ENCODE measurements at places on chromosomes 7 and 10.
A peak's percentile ranks its signal among the peaks of the same experiment; 100 is the strongest.

DNA sequence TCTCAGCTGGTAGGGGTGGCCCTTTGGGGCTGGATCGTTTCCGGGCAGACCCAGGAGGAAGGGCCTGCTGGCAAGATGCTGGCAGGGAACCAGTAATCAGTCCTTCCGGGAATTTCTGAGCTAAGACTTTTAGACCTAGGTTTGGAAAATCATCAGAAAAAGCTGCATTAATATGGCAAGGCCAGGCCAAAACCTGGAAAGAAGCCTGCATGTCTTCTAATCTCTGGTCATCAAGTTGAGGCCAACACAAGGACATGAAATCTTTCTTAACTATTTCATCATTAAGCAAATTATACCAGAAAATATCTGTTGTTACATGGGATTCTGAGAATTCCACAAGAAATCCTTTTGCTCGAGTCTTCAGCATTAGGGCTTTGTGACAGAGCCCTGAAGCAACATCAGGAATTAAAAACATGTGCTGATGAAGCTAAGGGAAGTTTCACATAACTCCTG, 19.9 kb downstream of the CPA1 start:
- DNase-seq, result no peak

DNA sequence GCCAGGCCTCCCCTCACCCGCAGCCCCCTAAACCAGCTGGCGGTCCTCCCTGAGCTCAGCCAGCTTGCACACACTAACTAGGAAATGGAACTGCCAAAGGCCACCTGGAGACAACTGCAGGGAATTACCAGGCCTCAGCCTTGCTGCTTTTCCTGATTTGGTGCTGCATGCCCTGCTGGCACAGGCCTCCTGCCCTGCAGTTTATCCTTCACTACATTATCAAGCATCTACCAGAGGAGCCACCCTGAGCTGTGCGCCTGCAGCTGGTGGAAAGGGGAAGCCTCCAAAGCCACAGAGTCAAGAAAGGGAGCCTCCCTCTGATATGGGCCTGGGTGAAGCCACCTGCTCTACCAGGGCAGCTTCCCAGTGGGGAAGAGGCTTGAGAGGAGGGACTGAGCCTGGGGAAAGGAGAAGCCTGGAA, 139.8 kb downstream of the GRID1 start:
- no peak for DNase-seq

DNA sequence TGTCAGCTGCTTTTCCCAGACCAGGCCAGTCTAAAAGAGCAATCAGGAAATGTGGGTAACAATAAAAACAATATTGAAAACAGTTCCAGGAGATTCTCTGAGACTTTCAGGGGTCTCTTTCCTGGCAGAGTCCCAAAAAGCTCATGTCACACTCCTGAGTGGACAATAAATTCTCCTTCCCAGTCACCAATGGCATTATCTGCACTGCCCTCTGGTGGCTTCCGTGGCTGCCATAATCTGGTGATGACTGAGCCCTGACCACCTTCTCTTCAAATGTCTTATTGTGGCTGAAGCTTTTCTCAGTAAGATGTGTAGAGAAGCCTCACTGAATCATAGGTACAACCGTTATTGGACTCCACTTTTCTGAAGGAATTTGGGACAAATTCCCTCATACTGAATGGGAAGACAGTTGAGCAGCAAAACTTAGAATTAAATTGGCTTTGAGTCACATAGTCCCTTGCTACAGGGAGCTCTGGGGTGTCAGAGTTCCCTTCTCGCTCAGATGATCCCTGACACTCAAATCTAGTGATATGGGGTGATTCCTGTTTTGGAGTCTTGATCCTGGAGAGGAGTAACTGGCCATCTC, 24.4 kb upstream of the ASAH2 start:
- DNase-seq, result peak; percentile 13

DNA sequence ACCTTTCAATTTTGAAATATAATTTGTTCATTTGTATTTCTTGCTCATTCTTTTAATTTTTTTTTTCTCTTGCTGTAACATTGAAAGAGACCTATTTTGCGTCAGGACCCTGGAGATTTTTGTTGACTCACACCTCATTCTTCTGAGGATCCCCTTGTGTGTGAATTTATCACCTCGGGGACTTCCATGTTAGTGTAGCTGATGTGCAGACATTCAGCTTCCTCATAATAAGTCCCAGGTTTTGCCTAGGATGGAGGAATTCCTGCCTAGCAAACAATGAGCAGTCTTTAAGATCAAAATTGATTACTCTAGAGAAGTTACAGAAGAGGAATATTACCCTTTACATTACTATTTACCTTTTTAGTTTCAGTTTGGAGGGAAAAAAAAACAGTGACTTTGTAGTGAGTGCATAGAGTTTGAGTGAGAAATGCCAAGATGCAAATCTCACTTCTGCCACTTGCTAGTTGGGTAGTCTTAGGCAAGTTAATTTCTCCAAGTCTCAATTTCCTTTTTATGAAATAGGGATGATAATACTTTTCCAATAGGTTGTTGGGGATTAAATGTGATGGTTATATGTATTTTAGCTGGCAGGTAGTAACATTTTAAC, 14.3 kb downstream of the TES start:
- no peak for DNase-seq

DNA sequence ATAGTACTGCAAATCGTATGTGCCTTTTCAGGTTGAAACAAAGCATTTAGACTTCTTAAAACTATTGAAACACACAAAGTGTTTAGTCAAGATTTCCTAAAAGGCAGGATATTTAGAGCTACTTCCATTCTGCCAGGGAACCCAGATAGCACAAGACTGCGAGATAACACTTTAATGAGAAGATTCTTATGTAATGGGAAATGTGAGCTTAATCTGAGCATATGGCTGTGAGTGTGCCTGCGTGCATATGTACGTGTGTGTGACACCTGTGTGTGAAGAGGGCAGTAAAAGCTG, 14.3 kb upstream of the JCAD start:
- DNase-seq, result no peak

DNA sequence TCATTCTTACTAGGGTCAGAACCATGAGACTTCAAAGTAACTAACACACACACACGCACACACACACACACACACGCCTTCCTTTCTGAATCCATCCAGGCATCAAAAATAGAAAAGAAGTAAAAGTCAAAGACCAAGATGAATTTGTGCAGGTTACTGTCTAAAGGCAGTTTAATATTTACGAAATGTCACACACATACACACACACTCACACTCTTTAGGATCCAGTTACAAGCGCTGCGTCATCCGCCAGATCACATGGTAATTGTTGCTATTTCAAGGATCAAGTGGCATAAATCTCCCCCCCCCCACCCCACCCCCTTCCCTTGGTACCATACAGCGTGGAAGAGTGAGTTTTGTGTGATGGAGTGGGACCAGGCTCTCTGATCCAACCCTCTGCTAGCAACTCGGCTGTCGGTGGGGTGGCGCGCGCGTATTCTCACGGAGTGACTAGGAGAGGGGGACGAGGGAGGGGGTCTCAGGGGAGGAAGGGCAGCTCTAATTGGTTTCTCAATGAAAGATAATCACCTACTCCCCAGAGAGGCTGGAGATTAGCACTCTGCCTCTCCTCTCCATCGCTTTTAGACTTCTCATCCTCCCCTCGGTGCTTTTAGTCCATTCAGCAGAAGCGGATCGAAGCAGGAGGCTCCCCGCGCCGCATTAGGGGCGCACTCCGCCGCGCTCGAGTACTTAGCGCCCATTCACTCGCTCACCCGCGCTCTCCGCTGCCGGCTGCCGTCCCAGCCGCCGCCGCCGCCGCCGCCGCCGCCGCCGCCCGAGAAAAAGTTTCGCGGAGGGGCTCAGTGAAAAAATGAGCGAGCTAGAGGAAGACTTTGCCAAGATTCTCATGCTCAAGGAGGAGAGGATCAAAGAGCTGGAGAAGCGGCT, 83.5 kb upstream of the PRKG1 start:
- no peak for DNase-seq

DNA sequence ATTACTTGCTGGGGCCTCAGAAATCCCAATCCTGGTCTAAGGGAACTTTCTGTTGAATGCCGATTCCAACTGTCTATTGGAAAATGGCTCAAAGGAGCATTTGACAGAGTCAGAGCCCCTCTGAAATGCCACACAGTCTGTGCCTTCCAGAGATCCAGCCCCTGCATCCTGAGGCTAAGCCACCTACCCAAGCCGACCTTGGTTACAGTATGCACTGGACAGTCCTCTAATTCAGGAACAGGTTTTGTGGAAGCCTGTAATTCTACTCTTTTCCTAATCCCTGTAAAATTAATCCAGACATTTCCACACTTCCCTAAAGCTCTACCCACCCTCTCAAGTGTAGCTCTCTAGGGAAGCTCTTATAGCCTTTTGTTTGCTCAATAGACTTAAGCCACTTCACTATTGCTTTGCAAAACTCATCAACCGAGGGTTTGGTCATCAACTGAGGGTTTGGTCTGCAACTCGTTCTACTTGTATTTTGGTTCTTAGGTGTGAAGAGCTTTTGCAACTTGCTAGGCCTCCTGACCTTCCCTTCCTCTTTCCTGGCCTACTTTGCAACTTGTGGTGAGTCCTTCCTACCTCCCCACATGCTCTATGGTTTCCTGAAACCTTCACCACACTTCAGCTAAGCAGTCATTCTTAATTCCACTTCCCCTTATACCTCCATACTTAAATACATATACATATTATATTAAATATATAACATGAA, 364.8 kb downstream of the SFMBT2 start:
- peak; percentile 15 for DNase-seq

GRCh38 chr7:97081521-97082300, 35.8 kb upstream of the SDHAF3 start:
- no peak for DNase-seq

DNA sequence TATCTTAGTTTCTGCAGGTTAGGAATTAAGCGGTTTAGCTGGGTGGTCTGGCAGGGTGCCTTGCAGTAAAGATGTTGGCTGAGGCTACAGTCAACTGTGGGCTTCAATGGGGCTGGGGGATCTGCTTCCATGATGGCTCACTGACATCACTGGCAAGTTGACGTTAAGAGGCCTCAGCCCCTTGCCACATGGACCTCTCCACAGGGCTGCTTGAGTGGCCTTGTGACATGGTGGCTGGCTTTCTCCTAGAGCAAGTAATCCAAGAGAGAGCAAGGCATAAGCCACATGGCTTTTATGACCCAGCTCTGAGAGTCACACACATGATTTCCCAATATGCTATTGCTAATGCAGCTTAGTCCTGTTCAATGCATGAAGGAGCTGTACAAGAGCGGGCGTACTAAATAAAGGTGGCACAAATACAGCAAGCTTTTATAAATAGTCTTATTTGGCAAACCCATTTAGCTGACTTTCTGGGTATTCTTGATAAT, 109.1 kb downstream of the SEPTIN7 start:
- DNase-seq, result no peak

GRCh38 chr10:63376560-63377304, 89.0 kb downstream of the JMJD1C start:
- no peak for DNase-seq

DNA sequence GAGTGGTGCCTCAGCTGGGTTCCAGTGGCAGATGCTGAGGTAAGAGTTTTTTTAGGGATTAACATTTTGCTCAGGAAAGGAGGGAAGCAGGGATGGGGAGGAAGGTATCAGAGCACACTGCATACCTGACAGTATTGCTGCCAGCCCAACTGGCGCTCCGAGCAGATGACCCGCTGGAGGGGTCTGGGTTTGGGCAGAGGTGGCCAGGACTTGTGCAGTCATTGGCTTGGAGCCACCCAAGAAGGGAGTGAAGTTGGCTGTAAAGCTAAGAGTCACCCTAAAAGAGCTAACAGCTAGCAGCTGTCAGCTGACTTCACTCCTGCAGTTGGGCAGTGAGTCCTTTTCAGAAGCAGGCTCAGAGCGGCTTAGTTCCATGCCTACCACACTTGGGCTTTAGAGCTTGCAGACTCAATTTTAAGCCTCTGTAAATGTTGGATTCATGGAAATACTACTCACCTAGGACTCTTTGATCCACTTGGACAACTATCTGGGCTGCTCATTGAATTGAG, 5.8 kb upstream of the ARHGAP22 start:
- no peak for DNase-seq

- DNase-seq, result no peak
These were observed 34.0 kb downstream of the CDHR3 start for GRCh38 chr7:105996860-105997737.

DNA sequence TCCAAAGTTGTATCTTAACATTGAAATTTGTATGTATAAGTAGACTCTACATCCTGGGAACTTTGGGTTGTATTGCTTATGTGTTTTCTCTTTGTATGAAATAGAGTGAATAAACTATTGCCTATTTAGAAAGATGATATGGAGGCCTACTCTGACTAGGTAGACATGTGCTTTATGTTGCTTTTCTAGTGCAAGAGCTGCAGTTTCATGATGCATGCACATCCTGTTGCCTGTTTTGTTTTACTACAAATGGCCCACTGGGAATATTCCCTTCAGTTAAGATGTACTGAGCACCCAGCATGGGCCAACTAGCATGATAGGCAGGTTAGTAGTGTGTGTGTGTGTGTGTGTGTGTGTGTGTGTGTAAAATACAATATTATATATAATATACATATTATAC, 282.1 kb upstream of the LRGUK start:
- no peak for DNase-seq

GRCh38 chr10:79316671-79317431, 30.4 kb upstream of the PPIF start:
- peak; percentile 62 for DNase-seq

GRCh38 chr7:100024020-100024619, 8.7 kb downstream of the ZKSCAN1 start:
- DNase-seq, result no peak

DNA sequence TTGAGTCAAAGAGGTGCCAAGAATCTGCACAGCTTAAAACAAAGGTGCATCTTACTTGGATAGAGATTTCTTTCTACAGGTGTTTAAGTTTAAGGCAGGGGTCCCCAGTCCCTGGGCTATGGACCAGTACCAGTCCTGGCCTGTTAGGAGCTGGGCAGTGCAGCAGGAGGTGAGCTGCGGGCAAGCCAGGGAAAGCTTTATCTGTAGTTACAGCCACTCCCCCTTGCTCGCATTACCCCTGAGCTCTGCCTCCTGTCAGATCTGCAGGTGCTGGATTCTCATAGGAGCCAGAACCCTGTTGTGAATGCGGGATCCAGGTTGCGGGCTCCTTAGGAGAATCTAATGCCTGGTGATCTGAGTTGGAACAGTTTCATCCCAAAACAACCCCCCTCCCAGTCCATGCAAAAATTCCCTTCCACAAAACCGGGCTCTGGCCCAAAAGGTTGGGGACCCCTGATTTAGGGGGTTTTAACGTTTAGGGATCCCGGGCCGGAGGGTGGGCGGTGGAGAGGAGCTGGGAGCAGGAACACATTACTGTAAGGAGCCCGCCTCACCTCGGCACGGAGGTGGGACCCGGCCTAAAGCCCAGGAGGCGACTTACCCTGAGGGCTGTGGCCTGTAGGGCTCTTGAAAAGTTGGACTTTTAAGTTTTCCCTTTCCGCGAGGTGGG, 60.2 kb downstream of the ZNF467 start:
- no peak for DNase-seq

DNA sequence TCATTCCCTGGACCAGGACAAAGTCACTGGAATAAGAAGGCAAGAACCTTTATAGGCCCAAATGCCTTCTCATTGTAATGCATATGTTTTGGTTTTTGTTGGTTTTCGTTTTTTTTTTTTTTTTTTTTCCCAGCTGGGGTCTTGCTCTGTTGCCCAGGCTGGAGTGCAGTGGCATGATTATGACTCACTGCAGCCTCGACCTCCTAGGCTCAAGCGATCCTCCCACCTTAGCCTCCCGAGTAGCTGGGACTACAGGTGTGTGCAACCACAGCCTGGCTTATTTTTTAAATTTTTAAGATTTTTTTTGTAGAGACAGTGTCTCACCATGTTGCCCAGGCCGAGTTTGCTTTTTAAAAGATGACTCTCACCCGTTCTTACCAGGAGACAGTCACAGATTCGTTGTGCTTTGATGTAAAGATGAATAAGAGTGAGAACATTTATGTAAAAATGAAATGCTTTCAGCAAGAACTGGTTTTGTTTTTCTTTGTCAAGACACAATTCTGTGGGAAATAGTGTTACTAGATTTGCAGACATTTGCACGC, 7.6 kb downstream of the IQCE start:
- no peak for DNase-seq
